D721Med (cell line): ENCODE measurements at places on chromosomes 7 and 10.

DNA sequence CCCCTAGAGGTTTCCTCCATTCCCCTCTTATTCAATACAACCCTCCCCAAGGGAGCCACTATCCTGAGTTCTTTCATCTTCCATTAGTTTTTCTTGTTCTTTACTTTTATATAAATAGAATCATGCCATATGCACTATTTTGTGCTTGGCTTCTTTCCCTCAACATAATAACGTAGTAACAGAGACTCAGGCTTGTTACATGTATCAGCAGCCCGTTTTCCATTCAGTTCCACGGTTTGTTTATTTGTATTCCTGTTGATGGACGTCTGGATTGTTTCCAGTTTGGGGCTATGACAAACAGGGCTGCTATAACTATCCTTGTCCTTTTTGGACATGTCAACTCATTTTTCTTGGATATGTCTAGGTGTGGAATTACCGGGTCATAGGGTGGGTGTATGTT is 264.4 kb upstream of the MKI67 start:
- DNase-seq = no peak

GRCh38 chr7:134941952-134942351 is 44.4 kb upstream of the AGBL3 start:
- DNase-seq = no peak

DNA sequence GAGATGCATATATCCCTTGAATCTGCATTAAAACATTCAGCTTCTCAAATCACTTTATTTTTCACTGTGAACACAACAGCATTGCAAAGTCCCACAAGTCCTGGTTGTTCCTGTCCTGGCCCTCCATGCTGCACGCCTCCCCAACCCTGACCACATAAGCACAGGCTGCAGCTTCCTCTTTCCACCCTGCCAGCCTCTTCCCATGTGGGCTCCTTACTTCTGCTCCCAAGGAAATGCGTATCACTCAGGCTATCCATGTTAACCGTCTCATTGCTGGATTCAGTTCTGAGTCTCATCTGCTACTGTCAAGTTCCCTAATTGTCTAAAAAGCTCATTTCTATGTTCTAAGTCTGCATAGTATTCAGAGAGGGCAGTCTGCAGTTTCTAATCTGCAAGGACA is 89.7 kb upstream of the ZPBP start:
- DNase-seq = no peak

DNA sequence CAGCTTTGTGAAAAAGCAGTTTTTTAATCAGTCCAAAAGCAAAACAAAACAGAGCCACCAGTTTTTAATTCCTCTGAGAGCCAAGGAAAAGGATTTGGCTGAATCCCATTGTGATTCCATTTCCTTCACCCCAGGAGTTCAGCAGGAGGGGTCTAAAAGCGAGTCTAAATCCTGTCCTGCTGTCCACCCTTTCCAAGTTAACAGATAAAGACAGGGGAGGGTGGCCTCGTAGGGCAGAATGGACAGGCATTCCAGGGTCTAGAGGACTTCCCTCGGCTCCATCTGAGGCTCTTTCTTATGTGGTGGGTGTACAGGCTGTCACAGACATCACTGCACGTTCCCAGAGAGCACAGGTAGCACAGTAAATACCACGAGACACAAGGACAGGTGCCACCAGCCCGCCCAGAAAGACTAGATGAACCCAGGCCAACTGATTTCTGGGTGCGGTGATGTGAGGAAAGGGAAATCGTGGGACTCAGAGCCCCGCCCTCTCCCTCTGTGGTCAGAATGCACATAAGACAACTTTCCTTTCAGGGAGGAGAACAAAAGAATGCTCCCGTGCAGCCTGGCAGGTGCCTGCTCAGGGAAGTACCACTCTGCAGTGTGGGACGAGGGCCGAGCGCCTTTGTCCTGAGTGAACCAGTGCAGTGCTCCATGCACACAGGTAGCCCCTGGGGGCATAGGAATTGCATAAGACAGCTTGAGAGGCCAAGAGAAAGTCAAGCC is 119.7 kb downstream of the ABLIM1 start:
- no peak for DNase-seq

DNA sequence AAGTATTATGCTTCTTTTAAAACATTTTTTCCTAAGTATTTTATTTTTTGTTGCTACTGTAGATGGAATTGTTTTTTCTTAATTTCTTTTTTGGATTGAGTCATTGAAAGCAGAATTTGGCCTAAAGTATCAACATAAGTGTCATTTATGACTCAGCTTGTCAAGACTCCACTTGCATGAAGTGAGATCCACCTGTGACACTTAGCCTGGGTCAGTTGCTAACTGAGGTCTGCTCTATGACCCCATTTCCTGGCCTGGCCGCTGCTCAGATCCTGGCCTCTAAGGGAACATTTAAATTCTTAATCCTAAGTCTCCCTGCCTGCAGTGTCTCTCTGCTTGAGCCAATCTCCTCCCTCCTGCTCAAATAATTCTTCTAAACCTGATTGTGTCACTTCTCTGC is 35.5 kb downstream of the TMEM270 start:
- no peak for DNase-seq

- no peak for DNase-seq
These were observed 458.6 kb upstream of the KLF6 start for GRCh38 chr10:4243651-4244050.

- DNase-seq = no peak
These were observed 11.0 kb upstream of the DNTT start for GRCh38 chr10:96292971-96293920.

DNA sequence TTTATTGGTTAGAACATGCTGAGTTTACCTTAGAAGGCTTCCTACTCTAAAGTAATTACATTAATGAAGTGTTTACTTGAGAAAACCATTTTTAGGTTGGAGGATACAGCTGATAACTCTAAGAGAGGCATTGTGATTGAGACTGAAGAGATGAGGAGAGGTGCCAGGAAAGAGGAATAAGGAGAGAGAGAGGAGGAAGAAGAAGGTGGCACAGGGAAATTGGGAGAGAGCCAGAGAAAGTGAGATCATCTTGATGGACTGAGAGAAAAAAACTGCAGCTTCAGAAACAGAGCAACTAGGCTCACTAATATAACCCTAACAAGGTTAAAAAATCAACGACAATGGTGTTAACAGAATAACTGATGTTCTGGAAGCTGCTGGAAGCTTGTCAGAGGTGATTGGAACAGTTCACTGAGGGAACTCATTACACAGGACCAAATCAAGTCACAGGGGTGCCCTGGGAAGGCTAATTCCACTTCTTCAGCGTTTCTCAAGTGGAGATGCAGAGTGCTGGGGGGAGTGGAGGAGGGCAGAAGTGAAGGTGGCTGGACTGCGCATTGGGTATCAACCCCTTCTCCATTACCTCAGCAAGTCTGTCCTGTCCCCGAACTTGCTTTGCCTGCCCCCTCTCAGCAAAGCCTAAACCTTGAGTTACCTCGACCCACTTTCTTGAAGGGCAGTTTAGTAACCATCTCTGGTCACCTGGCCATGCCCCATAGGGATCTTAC is 6.9 kb upstream of the SORBS1 start:
- DNase-seq = no peak

- DNase-seq = no peak
These were observed 144.9 kb upstream of the FOXP2 start for GRCh38 chr7:114269714-114270113.

DNA sequence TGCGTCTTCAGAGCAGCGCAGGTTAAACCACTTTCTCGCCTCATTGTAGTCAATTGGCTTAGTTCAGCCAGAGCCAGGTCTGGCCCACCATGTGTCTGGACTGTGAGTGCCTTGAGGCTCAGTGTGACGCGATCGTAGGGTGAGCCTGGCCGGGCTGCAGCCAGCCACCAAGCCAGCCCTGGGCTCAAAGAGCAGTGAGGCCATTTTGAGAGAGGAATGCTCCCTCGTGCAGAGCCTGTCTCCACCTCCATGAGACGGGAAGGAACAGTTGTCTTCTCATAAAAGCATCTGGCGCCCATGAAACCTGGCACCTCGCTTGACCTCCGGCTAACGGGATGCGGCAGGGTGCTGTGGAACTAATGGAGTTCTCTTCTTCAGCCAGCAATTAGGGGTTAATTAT is 34.5 kb downstream of the LHPP start:
- DNase-seq = no peak

DNA sequence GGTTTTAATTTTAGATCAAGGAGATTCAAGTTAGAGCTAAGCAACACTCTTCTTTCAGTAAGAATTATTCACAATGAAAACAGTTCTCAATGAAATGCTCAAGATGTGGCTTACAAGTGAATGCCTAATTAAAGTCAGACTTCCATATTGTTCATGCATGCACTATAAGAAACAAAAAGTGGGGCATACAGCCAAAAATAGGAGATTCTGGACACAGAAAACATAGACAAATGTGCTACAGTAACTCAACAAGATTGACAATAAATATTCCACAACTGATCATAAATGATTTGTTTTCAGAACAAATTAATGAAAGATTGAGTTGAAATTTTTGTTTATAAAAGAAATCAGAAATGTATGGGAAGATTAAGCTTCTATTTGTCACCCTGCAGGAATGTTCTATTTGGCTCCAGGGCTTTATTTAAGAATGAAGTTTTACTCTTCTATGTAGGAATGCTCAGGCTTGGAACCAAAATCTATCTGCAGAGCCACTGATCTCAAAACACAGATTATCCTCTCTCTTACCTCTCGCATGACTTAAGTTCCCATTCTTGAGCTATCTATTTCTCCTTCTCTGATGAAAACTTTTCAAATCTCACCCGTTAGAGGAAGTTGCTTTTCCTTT is 89.0 kb upstream of the PIP4K2A start:
- no peak for DNase-seq

DNA sequence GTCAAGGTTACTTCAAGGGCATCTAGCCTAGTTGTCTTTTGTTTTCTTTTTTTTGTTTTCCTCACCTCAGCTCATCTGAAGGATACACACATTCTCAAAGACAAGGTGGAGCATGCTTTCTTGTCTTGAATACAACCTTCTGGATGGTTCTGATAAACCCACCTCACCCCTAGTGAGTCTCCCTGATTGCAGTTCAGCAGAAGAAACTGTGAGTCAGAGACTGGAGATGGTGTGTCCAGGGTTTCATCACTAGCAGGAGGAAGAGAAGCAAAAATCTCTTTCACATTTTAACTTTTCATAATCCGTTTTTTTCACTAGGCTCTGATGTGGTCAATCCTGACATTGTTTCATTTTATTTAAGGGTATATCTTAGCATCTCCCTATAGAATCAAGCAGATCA is 143.0 kb upstream of the NRBF2 start:
- no peak for DNase-seq

GRCh38 chr7:28560767-28561166 is 148.4 kb downstream of the CREB5 start:
- no peak for DNase-seq

DNA sequence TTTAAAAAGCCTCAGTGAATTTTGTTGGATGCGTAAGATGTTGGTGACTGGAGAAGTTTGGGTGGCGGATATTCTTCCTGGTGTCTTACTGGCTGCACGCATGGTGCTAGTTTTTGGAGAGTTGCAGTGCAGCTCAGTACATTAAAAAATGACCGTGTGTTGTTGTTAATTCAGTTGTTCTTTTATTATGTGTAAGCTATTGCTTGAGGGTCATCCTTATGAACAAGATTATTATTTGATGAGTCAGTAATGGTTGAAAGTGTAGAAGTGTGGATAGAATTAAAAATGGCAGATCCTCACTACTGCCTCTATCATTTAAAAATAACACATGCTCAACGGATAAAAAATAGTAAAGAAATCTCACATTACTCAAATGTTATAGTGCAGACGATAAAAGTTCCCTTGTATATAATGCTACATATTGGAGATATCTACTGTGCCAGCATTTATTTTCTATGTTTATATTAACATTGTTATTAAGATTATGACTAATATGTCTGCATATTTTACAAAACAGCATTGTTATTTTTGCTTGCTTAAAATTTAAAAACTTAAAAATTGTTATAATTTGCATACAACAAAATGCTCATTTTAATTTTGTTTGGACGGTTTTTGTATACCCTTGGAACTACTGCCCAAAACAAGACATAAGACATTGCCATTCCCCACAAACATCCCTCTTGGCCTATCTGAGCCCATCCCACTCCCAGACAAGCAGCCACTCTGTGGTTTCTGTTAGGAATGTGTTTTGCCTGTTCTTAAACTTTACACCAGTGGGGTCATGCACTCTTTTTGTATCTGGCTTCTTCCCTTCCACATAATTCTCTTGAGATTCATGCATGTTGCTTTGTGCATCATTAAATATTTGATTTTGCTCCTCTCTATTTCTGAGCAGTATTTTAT is 142.0 kb downstream of the DOCK1 start:
- DNase-seq = no peak

- DNase-seq = no peak
These were observed 610.5 kb downstream of the KCNMA1 start for GRCh38 chr10:77027141-77027540.

DNA sequence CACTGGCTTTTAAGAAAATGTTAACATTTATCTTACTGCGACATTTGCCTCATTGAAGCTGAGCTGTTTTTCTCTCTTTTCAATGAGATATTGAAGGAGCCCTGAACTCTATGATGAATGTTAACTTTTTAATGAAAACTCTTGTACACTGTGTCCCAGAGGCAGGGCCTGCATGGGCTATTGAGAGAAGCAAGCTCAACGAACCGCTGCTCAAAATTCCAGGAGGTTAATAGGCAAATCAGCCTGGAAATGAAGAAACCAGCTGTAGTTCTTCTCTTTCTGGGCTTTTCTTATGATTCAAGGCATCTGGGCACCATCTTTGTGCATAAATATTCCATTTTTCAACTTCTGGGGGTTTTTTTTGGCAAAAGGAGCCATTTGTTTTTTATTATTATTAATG is 168.4 kb upstream of the NPVF start:
- DNase-seq = no peak
